Fibroblast of skin of right quadriceps (primary cell): ENCODE measurements at places on chromosomes 7 and 10.

GRCh38 chr10:124486635-124487034 lies 25.0 kb downstream of the LHPP start:
- DNase-seq: no peak

DNA sequence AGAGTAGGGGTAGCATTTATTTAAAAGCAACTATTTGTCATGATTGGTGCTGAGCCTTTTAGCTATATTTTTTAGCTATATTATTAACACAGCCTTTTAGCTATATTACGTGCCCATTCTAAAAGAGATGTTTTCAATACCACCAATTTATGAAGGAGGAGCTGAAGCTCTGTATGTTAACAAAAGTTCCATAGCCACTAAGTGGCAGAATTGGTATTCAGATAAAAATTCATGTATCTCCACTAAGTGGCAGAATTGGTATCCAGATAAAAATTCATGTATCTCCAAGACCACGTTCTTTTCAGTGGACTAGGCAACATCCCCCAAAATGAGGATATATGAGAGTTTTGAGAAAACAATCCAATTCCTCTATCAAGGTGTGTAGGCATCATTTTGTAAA lies 268.6 kb downstream of the HGF start:
- peak; percentile 50 for DNase-seq

GRCh38 chr7:98073047-98073446 lies 33.6 kb upstream of the LMTK2 start:
- no peak for DNase-seq

DNA sequence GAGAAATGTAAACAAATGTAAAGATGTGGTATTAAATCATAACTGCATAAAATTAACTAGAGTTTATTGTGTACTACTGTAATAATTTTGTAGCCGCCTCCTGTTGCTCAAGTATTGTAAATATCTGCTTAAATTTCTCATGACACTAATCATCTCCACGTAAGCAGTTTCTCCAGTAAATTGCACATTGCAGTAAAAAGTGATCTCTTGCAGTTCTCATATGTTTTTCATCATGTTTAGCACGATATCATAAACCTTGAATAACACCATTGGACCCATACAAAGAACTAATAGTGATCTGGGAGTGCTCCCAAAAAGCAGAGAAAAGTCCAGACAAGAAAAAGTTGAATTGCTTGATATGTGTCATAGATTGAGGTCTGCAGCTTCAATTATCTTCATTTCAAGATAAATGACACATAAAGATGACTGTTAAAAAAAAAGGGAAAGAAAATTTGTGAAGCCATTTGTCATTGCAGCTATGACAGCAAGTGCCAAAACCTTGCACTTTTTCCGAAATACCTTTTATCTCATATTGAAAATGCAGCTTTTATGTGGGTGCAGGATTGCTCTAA lies 15.3 kb downstream of the LIPA start:
- peak; percentile 88 for DNase-seq

DNA sequence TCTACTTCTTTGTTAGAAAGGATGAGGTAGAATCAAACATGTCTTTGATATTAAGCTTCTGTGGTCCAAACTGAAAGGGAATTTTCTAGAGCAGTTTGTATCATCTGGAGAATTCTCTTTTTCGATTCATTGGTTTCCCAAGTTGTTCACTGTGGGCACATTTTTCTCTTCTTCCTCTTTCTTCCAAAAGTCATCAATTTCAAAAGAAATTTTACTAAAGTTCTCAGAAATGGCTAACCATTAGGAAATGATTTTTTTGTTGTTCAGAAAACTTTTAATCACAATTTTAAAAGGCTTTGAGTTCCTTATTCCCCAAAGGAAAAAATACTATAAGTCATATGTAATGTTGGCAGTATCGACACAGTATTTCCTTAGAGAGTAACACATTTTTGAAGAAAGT lies 28.3 kb upstream of the CCDC6 start:
- no peak for DNase-seq

DNA sequence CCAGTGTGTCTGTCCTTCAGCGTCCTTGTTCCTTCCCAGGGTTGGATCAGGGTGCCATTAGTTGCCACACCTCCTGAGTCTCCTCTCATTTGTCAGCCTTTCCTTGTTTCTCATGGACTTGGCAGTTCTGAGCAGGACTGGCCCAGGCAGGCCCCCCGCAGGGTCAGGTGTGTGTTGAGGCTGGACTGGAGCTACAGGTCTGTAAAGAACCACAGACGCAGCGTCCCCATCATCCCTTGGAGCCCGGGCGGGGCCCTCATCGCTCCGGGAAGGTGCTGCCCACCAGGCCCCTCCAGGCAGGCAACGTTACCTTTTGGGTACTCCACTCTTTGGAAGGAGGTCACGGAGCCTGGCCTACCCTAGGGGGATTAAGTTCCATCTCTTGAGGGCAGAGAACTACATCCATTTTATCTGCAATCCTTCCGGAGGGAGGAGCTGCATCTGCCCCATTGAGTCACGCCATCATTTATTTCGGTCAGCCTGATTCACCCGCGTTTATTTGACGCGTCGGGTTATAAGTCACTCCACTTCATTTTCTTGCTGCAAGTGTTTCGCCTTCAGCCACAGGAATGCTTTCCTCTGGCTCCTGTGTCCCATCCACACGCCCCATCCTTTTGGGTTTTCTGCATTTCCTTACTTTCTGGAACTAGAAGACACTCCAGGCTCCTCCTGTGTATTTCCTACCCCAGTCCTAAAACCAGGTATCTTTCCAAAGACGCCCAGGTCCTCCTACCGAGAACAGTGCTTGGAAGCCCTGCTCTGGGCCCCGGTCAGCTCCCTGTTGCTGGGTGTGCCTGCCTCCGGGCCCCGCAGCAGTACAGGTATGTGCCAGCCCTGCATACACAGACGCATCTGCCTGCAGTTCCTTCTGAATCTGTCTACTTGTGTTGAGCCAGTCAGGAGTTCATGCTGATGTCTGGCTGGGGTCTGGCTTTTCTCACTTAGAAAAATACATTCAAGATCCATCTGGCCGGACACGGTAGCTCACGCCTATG lies 141.9 kb downstream of the MAD1L1 start:
- DNase-seq: no peak

- DNase-seq: no peak
Measured at GRCh38 chr10:3955493-3955892, 170.5 kb upstream of the KLF6 start.

DNA sequence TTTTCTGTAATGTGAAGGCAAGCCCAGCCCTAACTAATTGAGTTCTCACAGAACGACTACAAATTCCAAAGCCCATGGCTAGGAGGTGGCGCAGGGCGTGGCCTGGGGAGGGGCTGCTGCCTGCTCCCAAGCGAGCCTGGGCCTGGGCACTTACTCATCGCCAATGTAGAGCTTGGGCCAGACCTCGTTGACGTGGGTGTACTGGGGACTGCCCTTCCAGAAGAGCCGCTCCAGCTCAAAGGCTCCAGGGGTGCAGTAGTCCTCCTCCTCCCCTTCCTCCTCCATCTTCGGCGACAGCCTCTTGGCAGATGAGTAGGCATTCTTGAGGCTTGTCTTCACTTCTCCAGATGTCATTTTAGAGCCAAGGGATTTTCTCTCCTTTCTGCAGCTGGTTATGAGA lies 53.3 kb upstream of the SAMD8 start:
- DNase-seq: peak; percentile 32

- DNase-seq: no peak
Measured at GRCh38 chr7:38383281-38383680, 109.8 kb upstream of the TARP start.

DNA sequence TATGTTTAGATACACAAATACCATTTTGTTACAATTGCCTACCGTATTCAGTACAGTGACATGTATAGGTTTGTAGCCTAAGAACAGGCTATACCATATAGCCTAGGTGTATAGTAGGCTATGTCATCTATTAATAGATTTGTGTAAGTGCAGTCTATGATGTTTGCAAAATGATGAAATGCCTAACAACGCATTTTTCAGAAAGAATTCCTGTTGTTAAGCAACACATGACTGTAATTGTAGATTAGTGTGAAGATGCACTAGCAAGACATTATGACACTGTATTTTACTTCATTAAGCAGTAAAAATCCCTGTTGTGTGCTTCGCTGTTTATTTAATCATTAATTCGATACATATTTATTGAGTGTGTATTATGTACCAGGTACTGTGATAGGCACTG lies 446.0 kb downstream of the SUGCT start:
- peak; percentile 23 for DNase-seq

GRCh38 chr10:128318366-128318765 lies 192.1 kb upstream of the MKI67 start:
- DNase-seq: no peak

DNA sequence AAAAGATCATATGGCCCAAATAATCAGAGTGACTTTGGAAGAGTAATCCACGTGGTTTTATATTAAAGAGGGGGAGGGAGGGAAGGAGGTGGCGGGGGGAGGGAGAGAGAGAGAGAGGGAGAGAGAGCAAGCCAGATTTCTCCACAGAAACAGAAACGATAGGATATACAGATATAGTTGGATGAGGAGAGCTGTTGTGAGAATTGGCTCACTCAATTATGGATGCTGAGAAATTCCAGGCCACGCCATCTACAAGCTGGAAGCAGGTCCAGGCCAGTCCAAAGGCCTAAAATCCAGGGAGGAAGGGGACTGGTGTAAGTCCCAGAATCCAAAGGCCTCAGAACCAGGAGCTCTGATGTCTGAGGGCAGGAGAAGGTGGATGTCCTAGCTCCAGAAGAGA lies 75.5 kb downstream of the CXCL12 start:
- DNase-seq: no peak

DNA sequence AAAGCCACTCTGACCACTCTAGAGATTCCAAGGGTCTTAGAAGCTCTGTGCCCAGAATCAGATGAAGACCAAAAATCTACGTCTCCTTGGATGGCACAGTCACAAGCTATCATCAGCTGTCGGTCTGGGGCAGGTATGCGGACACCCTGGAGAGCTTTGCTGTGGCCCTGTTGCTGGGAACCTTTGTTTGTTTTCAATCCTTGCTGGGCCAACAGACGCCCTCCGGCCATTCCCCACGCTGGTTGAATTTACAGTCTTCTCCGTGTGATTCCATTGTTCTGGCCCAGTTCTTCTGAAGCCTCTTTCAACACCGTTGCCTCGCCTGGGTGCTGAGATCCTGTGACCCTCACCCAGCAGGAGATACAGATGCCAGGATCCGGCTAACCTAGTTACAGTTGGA lies 149.4 kb upstream of the PFKP start:
- DNase-seq: no peak
